ENCODE measurements at places on chromosomes 2 and 18.

GRCh38 chr2:141438536-141438935, 692.3 kb downstream of the LRP1B start:
- no peak for DNase-seq

GRCh38 chr2:119402645-119403560, 28.8 kb upstream of the TMEM37 start:
- DNase-seq = no peak

- no peak for DNase-seq
Measured at GRCh38 chr2:43946685-43947084, 49.1 kb downstream of the LRPPRC start.

DNA sequence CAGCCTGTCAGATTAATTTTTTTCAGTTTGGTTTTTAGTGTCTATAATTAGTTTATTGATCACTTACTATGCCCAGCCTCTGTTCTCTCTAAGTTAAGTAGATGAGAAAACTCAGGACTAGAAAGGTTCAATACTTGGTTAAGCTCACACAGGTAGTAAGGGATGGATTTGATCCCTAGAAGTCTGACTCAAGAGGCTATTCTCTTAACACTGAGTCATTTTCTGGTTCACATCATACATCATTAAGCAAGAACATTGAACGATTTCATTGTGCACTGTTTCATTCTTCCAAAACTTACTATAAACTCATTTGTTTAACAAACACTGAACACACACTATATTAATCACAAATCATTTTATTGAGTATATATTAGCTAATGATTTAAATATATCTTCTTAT, 54.1 kb upstream of the SLC38A11 start:
- DNase-seq = peak; percentile 19

GRCh38 chr18:46071653-46072375, at the start of gene PSTPIP2:
Gene PSTPIP2 (minus strand): TSS chr18:46072260. CDS start chr18:46072188, 72 bp downstream.
- peak; percentile 74 for DNase-seq

- DNase-seq = no peak
Measured at GRCh38 chr2:33735096-33735495, 136.0 kb upstream of the FAM98A start.

GRCh38 chr2:192585418-192585817, 390.7 kb upstream of the TMEFF2 start:
- no peak for DNase-seq

DNA sequence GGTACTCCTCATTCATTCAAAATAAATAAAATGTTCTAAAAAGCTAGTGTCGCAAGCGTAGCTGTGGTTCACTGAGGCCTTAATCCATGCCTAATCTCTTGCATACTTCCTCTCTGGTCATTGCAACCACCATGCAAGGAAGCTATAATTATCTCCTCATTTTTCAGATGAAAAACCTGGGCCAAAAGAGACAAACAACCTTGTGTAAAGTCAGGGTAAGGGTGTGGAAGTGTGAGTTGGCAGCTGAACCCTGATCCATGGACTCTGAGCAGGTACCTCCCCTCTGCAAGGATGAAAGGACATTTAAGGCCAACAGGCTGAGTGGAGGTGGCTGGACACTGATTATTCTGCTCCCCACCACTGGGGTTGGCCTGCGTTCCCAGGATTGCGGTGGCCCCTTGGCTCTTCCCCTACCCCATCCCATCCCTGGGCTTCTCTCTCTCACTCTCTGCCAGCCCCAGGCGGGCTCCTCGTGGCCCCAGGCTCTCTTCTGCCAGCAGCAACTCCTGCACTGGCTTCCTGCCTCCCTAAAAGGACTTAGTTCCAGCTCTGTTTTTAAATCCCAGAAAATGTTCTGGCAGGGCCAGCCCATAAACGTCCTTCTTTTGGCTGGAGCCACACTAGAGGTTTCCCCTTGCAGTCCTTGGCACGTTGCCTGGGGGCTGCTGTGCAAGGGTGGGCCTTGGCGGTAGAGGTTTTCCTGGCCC, 72.0 kb upstream of the AFF3 start:
- DNase-seq = no peak

DNA sequence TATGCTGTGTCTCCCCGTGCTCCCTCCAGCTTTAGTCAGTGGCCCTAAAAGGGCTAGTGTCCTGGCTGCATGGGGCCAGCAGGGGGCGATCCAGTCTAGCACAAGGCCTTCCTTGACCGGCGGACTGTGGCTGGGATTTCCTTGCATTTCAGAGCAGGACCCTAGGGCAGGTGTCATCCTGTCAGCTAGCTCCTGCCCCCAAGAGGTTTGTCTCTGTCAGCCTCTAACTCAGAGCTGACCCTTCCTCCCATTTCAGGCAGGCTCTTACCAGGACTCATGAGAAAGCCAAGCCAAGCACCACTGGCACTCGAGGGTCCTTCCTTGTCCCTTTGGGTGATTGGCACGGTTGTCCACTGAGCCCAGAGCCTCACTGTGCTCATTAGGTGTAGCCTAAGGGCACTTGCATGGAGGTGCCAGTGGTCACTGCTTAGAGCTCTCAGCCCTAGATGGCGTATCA, 140.3 kb downstream of the RPIA start:
- DNase-seq = peak; percentile 46

GRCh38 chr2:83261591-83262136, 1197.4 kb downstream of the SUCLG1 start:
- no peak for DNase-seq

DNA sequence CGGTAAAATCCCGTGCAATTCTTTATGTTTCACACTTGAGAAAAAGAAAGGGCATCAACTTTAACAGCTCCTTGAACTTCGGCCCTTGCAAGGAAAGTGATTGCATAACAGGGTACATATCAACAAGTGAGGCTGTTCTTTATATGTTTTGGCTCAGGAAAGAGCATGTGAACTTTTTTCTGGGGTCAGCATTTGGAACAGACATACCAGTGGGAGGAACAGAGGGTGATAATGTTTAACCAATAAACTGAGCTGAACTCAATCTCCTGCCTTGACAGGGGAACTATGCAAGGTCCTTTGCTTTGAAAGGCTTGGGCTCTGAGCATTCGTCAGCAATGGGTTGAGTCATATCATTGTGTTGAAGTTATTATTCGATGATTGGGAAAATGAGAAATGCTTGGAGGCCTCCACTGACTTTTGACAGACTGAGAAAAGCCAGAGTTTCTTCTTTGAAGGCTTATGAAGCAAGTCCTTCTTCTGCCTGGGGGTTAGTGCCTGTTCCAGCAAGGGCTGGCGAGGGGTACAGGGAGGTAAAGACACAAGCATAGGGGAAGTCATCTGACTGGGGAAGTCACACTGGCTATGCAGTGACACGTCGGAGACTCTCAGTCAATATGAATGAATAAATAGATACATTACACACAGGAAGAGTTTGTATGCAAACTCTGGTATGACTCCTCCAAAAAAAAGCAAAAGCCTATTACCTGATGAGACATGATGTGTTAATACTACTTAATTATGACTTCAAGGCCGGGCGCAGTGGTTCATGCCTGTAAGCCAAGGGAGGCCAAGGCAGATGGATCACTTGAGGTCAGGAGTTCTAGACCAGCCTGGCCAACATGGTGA, 57.2 kb downstream of the CYB5A start:
- DNase-seq = peak; percentile 51

DNA sequence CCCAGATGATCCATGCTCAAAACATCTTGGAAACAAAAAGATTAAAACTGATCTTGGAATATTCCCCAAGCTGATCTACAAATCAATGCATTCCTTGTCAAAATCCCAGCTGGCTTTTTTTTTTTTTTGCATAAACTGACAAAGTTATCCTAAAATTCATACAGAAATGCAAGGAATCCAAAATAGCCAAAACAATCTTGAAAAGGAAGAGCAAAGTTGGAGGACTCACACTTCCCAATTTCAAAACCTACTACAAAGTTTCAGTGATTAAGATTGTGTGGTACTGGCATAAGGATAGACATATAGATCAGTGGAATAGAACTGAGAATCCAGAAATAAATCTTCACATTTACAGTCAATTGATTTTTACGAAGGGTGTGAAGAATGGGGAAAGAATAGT, 306.8 kb upstream of the MGAT5 start:
- no peak for DNase-seq

- DNase-seq = no peak
Measured at GRCh38 chr18:44686156-44686555, 5.5 kb downstream of the SETBP1 start.

DNA sequence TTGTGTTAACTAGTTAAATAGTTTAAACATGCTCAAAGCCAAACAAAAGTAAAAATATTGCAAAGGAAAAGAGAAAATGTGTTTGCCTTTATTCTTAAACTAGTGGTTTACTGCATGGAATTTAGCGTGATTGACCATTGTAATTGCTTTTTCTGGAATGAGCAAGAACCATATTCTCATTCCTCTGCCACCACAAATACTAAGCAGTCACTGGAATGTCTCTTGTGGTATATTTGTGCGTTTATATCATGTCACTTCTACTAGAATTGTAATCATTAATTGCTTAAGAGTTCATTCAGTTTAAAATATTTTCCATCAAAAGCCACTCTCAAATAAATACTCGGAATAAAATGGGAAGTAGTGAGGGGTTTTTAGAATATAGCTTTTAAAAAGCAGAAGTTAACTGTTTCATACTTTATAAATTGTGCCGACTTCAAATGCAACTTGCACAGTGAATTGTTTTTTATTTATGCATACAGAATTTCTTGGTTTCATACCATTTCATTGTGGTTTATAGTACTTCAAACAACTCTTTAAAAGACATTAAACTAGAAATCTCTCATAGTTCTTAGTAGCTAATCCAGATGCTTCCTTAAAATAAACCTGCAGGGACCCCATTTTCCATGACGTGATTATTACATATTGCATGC, 288.1 kb downstream of the EPHA4 start:
- peak; percentile 20 for DNase-seq

DNA sequence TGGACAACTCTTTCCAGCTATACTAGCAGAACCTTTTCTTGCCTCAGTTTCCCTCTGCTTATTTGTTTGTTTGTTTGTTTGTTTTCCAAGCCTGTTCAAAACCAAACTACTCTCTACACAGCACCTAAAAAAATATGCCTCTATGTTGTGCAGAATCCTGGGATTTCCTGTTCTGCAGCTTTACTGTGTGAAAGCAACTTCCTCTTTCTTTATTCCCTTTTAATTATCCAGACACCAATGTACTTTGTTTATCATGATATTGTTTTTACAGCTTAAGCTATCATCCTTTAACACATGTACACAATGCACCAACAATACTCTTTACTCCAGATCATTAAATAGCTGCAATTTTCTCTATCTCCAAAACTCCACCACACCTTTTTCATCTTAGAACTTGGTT, 259.5 kb downstream of the EPHA4 start:
- DNase-seq = no peak

DNA sequence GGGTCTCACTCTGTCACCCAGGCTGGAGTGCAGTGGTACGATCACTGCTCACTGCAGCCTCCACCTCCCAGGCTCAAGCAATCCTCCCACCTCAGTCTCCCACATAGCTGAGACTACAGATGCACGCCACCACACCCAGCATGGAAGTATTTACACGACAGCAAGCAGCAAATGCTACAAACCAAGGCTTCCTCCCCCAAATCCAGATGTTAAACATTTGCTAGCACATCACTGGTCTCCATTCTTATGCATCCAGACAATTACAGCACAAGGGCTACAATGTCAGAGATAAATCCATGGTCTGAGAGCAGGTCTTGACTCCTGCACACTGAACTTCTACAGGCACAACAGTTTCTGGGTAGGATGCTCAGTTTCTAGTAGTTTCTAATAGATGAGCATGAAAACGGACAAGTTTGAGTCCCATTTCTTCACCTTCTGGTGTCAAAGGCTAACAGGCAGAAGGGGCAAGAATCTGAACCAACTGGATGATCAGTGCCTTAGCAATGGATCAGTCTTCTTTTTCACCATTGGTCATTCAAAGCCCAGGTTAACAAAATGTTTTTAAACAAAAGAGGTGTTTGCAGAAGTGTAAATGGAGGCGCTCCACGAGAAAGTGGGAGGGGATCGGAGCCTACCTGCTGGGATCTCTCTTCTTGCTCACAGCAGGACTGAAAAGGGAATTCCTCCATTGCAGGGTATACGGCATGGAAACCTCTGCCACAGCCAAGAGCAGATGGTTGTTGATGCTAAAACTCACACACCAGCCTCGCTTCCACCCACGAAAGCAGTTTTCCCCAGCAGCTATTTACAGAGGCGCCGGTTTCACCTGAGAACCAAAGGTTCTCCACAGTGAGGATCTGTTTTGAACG, 135.0 kb upstream of the ARL4C start:
- no peak for DNase-seq

DNA sequence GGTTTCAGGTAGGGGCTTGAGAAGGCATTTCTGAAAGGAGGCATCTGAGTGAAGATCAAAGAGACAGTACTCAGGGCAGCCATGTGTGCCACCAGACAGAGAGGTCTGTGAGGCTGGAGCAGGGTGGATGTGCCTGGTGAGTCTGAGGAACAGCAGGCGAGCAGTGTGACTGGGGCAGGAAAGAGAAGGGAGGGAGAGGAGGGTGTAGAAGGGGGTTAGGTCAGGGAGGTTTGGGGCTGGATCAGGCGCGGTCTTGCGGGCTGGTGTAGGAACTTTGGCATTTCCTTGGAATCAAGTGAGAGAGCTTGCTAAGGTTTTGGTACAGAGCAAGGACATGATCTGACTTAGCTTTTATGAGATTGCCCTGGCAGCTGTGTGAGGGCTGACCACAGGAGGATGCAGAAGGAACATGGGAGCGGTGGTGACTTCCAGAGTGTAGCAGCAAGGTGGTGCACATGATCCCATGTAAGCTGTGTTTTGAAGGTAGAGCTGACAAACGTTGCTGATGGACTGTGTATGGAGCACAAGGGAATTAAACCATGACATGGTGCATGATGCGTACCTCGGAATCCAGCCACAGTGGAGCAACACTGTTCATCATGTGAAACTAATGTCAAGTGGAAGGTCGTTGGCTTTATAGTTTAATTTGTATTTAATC, 13.9 kb downstream of the RAB31 start:
- DNase-seq = no peak

GRCh38 chr18:44697315-44697714, 16.6 kb downstream of the SETBP1 start:
- DNase-seq = no peak

GRCh38 chr18:48997985-48998831, 47.4 kb upstream of the SMAD7 start:
- peak; percentile 99 for DNase-seq

DNA sequence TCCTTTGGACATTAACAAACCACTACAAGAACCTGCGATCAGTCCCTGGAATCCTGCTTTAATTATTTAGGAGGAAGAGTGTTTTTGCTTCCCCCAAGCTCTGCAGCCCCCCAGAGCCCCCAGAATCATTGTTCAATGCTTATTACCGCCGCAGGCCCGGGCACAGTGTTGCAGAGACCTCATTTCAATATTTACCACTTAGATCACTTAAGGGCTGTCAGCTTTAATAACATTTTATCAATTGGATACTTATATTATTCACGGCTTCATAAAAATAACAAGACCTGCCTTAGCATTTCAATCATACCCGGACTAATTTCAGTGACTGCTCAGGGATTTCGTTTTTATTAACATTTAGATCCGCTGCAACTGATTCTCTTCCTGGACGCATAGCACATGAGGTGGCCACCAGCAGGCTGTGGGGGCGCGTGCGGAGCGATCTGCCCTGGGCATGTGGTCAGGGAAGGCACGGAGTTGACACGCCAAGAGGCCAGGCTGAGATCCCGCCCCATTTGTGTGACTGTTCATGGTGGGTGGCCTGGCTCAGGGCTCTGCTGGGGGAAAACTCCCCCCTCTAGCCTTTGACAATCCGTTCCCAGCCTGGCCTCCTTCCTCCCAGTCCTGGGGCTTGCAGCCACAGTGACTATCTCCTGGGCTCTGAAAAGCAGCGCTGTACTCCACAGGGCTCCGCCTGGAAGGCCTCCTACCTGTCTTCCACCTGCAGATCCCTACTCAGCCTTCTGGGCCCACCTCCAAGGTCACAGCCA, 267.6 kb downstream of the SRBD1 start:
- no peak for DNase-seq

All from ELR (cell line).